ENCODE measurements at places on chromosomes 5 and 9.
A peak's percentile ranks its signal among the peaks of the same experiment; 100 is the strongest.

DNA sequence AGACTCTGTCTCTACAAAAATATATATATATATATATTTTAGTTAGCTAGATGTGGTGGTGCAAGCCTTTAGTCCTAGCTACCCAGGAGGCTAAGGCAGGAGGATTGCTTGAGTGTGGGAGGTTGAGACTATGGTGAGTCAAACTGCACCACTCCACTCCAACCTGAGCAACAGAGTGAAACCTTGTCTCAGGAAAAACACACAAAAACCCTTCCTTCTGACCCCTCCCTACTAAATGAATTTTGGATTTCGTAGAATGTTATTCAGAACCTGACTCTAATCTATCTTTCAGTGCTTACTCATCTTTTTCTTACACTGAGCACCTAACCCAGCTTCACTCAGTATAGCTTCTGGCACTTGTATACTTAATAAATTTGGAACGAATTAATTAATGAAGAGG, 35.2 kb upstream of the IL7R start:
- no peak for DNase-seq

DNA sequence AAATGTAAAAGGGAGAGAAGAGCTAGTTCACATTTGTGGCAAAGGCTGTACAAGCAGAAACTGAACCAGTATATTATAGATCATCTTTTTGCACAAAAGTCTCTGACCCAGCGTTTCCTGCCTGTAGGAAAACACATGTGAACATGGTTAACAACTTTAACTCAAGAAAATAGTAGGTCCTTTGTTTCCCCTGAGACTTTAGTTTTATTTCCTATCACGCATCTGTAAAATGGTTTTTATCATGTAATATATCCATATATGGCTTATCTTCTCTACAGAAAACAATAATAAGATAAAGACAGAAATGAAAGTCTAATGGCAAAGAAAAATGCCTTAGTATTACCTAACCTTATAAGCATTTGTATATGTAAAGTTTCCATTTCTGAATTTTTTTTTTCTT, 2.7 kb downstream of the KIF3A start:
- no peak for DNase-seq

DNA sequence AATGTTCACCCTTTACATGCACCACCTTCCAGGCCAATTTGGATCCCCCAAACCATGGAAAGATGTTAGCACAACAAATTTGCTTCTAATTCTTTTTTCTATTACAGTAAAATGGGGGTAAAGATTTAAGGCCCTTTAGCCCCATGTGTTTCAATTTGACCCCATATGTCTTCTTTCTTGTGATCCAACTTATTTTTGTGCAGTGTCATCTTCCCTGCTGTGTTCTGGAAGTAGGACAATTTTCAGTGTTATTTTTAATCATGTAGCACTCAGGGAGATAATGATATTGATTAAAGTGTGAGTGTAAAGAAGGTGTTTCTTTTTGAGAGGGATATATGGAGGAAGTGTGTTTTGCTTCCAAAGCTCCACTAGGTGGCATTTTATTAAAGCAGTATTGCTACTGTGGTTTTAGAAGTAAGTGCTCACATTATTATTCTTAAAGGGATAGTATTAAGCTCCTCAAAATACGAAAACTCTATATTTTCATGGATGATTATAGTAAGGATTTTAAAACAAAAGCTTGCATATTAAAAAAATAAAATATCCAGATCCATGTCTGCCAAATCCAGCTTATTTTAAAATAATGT, 118.7 kb upstream of the ATP10B start:
- no peak for DNase-seq

GRCh38 chr9:136701668-136702053, 10.7 kb upstream of the DIPK1B start:
- no peak for DNase-seq

DNA sequence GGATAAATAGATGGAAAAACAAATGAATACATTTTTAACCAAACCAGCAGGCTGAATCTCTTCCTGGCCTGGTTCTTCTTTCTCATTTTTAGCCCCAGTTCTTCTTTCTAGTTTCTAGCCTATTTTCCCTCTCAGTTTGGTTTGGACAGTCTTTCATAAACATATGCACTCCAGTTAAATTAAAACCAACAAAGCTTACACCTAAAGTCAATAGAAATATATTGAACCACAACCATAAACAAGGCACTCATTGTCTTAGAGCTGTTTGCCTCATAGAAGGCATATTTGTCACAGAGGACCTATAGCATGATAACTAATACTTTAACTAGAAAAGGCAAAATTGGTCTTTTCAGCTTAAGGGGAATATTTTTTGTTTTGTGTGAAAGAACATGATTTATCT, 638.3 kb downstream of the NR2F1-AS1 start:
- DNase-seq, result no peak

DNA sequence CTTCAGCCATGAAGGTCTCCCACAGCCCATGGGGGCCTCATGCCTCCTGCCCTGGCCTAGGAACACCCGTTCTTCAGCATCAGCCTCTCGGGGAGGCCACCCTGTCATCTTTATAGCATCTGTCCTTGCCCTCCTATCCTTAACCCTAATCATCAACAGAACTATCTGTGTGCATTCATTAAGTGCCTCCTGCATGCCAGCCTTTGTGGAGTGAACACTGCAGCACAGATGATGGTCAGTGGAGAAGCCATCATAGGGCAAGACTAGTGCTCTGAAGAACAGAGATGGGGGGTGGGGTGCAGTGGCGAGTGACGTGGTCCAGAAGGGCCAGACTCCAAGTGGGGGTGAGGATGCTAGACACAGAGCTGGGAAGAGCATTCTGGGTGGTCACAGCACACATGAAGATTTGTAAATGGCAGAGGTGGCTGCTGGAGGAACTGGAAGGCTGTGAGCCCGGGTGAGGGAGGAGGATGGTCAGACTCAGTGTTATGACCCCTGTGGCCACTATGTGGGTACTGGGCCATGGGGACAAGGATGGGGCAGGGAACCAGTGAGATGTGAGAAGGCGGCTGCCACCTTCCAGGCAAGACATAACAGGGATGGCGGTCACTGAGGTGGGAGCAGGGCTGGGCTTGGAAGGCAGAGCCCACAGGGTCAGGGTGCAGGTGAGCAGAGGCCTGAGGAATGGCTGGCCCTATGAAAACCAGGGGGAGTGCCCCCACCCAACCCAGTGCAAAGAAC, 3.6 kb upstream of the CARD19 start:
- DNase-seq, result no peak

- DNase-seq, result no peak
Observed at GRCh38 chr9:121503444-121503843, 3.8 kb upstream of the GGTA1 start.

DNA sequence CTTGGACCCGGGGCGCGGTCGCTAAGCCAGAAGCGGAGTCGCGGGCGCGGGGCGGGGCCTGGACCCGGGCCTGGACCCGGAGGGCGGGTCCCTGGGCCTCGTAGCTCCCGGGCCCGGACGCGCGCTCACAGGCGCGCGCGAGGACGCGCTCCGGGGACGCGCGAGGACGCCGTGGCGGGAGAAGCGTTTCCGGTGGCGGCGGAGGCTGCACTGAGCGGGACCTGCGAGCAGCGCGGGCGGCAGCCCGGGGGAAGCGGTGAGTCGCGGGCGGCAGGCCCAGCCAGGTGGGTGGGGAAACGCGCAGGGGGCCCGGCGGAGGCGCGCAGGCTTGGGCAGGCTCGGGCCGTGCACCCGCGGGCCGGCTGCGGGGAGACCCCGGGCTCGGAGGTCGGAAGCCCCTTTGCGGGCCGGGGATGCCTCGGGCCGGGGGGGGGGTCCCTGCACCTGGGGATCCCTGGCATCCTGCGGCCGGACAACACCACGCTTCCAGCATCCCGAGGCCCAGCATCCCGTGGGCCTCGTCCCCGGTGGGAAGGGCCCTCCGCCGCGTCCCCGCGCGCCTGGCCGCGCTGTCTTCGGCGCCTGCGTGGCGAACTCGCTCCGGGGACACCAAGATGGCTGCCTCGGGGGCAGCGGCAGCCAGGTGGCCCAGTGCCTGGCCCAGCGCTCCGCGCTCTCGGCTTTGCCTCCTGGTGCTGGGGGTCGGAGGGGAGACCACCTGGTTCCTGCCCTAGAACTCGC, at the start of gene SFXN1:
TSS of gene SFXN1 (plus strand) at position 177 of the 741 bp plus-strand sequence. CDS start 13,544 bp downstream, outside the sequence.
- peak; percentile 80 for DNase-seq

DNA sequence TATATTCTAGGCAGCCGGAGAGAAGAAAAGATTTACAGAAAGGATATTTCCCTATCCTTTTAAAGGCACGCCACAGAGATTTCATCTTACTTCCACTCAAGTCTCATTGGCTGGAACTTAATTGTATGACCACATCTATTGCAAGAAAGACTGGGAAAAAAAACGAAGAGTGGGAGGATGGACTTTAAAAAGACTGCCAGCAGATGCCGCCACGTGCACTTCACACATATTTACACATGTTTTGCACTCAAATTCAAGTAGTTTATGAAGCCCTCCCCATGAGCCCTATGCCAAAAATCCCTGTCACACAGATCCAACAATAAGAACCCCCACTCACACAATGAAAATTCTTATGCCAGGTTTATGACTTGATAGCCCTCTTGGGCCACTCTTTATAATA, 138.5 kb upstream of the TYRP1 start:
- no peak for DNase-seq

- no peak for DNase-seq
Observed at GRCh38 chr9:104780796-104781395, 17.0 kb downstream of the NIPSNAP3B start.

DNA sequence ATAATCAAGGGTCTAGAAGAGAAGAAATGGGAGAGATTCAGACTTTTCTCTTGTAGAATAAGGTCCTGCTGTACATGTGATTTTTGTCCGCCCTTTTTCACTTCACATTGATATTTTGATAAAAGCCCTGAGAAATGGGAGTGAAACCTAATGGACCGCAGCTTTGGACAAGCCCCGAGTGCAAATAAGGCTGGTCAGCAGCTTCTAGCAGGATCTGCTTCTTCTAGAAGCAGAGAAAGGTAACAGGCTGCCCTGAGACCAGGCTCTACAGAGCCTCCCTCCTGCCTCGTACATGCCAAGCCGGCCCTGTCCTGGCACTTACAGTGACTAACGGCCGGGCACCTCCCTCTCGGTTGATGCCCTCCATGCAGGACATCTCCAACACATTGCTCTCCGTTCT, 33.4 kb downstream of the ACER2 start:
- no peak for DNase-seq

- no peak for DNase-seq
Observed at GRCh38 chr5:128224336-128224735, 140.8 kb downstream of the SLC12A2 start.

GRCh38 chr5:164355267-164355830, 849.9 kb downstream of the MAT2B start:
- no peak for DNase-seq

GRCh38 chr9:71685394-71685793, 82.9 kb downstream of the CEMIP2 start:
- no peak for DNase-seq

DNA sequence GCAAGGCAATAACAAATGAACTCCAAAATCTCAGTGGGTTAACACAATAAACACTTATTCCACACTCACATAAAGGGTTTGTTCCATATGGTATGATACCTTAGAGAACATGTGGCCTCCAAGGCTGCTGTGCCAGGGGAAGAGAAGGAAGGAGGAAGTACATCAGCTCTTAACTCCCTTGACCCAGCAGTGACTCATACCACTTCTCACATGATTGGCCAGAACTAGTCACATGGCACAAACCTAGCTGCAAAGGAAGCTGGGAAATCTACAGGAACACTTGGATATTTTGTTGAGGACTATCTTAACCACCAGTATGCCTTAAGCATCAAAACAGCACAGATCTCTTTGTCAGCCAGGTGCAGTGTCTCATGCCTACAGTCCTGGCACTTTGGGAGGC, 99.3 kb downstream of the SLIT3 start:
- no peak for DNase-seq

- DNase-seq, result no peak
Observed at GRCh38 chr9:129773262-129774048, 20.6 kb upstream of the PTGES start.

GRCh38 chr5:38598994-38599617, 42.7 kb upstream of the LIFR start:
- no peak for DNase-seq

GRCh38 chr9:10008101-10008799, 604.6 kb downstream of the PTPRD start:
- no peak for DNase-seq

DNA sequence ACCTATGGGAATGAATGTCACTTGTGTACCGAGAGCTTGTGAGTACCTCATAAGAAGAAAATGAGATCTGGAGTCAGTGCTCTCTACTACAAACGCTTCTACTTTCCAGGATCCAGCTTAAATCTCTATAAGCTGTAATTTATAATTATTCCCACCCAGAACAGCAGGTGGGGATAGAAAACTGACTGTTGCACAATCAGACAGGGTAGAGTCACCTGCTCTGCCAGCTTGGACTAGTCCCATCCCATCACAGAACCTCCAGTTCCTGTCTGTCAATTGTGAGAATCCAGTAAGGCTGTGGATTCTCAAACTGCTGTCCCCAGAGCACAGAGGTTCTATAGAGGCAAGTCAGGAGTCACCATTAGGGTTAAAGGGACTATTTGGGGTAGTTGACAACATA, 2.0 kb downstream of the SPINK7 start:
- DNase-seq, result no peak

GRCh38 chr5:78667461-78668103, 19.0 kb upstream of the LHFPL2 start:
- no peak for DNase-seq

DNA sequence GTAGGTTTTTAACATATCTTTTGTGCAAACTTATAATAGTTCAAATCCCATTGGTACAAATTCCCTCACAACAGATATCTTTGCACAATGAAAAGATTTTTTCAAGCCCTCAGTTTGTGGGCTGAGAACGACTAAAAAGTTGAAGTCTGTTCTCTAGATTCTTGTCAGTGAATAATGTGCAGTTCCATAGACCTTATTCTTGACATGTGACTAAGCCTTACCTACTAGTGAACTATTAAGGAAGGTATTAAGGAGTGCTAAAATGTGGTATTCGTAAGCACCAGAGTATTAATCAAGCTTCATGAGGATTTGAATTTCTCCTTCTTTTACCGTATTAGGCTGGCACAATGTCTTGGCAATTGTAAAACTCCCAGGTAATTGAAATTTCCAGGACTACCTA, 205.6 kb upstream of the DMRTA1 start:
- no peak for DNase-seq

DNA sequence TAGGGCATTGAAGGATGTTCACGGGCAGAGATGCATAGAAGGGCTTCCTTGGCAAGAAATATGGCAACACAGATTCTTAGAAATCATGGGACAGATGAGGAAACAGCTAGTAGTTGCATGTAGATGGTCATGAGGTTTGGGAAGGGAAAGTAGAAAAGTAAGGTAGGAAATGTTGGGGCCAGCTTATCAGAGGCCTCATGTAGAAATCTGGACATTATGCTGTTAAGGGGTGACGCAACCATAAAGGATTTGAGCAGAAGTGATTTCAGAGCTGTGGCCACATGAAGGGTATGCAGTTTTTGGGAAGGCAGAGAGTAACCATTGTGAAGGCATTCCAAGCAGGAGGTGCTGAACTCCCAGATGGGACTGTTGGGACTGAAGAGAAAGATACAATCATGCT, 224.0 kb downstream of the ARHGAP26 start:
- no peak for DNase-seq

GRCh38 chr9:120186276-120186675, 393.7 kb downstream of the CDK5RAP2 start:
- no peak for DNase-seq

GRCh38 chr5:124599028-124599973, 147.1 kb downstream of the ZNF608 start:
- DNase-seq, result no peak

Measured in substantia nigra (tissue), 51 donors.